ENCODE measurements at places on chromosomes 7 and 10. TPM values are rescaled to one million over a fixed set of nuclear protein-coding genes. Genes with fewer than 3 reads are reported as not detected.

- H3K4me3 ChIP-seq, result no peak overlapping the region
- no peak for DNase-seq
- H3K27me3 ChIP-seq, result no peaks in the 10 kb centered on the region
- H3K36me3 ChIP-seq, result no peaks in the 10 kb centered on the region
- H3K4me1 ChIP-seq, result no peaks in the 10 kb centered on the region
Measured at GRCh38 chr10:12164085-12164484, 31.6 kb downstream of the NUDT5 start.

CHST15 gene
- polyA plus RNA-seq, result 4.4 TPM

EBLN1 gene
- not detected for polyA plus RNA-seq

GRCh38 chr10:6353526-6353925, 150.8 kb downstream of the PFKFB3 start:
- no peak overlapping the region for H3K4me3 ChIP-seq
- H3K4me1 ChIP-seq, result no peaks in the 10 kb centered on the region

- peak overlapping the region; percentile 72 for H3K27ac ChIP-seq
- no peaks in the 10 kb centered on the region for H3K27me3 ChIP-seq
- no peak overlapping the region for H3K4me3 ChIP-seq
- H3K4me1 ChIP-seq, result peaks cover 26% of the 10 kb centered on the region
Measured at GRCh38 chr10:3472287-3473051, 299.9 kb upstream of the PITRM1 start.

DNA sequence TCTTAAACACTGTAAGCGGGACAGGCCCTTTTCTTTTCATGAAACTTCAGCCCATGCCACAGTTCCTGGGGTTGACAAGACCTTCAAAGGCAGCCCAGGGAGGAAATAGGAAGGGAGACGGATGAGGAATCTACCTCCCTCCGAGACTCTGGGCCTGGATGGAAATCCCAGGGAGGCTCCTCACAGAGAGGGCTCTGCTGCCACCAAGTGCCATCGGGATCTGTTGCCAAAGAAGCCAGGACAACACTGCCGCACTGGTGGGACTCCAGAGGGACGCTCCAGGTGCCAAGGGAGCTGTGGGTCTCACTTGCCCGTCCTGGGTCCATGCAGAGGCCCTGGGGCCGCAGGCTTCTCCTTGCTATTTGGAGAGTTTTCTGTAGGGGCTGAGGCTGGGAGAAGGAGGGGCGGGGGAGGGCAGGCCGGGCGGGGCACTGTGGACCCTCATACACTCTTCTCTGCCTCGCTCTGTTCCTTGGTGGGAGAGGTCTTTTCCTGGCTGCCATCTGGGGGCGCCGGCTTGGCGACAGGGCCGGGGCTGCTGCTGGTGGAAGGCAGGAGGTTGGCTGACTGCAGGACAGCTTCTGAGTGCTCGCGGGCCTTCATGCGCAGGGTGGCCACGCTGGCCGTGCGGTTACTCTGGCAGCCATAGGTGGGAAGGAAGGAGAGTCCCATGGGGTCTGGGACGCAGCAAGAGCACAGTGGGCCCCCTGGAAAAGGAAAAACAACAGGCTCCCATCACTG, 30.0 kb downstream of the DRGX start:
- no peaks in the 10 kb centered on the region for H3K27me3 ChIP-seq
- H3K4me1 ChIP-seq, result no peaks in the 10 kb centered on the region
- no peak overlapping the region for H3K4me3 ChIP-seq
- H3K36me3 ChIP-seq, result no peaks in the 10 kb centered on the region
- DNase-seq, result no peak

DNA sequence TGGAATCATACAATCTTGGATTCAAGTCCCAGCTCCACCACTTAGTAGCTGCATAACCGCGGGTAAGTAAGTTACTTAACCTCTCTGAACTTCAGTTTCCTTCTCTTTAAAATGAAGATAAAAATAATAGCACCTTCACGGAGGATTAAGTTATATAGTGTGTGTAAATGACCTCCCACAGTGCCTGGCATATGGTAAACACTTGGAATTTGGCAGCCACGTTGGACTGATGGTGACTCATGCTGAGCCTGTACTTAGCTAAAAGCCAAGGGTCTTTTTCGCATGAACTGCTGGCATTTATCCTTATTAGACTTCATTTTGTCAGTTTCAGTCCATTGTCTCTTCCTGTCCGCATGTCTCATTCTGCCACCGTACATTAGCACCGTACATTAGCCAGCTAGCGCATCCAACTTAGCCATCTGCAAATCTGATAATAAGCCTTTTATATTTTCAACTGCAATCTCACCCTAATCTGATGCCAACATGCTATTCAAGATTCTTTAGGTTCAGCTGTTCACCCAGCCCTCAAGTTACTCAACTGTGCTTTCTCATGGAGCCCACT, 11.2 kb downstream of the SLC13A4 start:
- DNase-seq, result no peak
- peaks cover 5% of the 10 kb centered on the region for H3K4me1 ChIP-seq
- no peaks in the 10 kb centered on the region for H3K27me3 ChIP-seq
- H3K36me3 ChIP-seq, result no peaks in the 10 kb centered on the region
- no peak overlapping the region for H3K4me3 ChIP-seq
- no peak overlapping the region for H3K27ac ChIP-seq

NEURL1 gene
- 4.2 TPM for polyA plus RNA-seq

GRCh38 chr10:131644289-131644688, 256.5 kb upstream of the PPP2R2D start:
- peaks cover 11% of the 10 kb centered on the region for H3K4me1 ChIP-seq
- no peak overlapping the region for H3K27ac ChIP-seq
- DNase-seq, result no peak
- H3K4me3 ChIP-seq, result no peak overlapping the region

Measured in hepatocyte (in vitro differentiated cells).